H7 (cell line): ENCODE measurements at places on chromosomes 16 and 17. TPM values are rescaled to one million over a fixed set of nuclear protein-coding genes. Genes with fewer than 3 reads are reported as not detected.
A peak's percentile ranks its signal among the peaks of the same experiment; 100 is the strongest.

- peak; percentile 31 for DNase-seq
These were observed 3.8 kb downstream of the SHISA6 start for GRCh38 chr17:11244776-11245175.

GRCh38 chr17:4258867-4259266, 4.9 kb downstream of the ANKFY1 start:
- DNase-seq, result no peak

DNA sequence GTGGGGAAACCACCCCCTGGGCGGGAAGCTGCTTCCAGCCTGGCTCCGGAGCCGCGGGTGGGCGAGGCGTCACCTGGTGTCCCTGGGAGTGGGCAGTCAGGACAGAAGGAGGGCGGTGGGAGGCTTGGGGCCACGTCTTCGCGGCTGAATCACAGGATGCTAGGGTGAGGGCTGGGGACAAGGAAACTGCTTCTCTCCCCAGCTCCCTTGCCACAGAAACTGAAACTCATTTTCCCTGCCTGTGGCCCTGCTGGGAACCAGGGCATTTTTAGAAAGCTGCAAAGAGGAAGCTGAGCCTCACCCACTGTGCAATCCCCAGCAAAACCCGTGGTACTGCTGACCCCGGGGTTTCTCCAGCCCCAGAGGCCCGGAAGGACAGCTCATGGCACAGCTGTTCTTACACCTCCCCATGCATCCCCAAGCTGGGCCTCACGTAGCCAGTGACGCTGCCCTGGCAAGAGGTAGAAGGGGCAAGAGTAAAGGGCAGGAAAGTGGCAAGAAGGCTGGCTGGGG, 8.2 kb downstream of the RHBDF2 start:
- peak; percentile 74 for DNase-seq

The EXOC7 gene
- 80.3 and 87.7 TPM in 2 replicates for total RNA-seq

The ABR gene
- total RNA-seq, result 24.6 and 31.6 TPM in 2 replicates

DNA sequence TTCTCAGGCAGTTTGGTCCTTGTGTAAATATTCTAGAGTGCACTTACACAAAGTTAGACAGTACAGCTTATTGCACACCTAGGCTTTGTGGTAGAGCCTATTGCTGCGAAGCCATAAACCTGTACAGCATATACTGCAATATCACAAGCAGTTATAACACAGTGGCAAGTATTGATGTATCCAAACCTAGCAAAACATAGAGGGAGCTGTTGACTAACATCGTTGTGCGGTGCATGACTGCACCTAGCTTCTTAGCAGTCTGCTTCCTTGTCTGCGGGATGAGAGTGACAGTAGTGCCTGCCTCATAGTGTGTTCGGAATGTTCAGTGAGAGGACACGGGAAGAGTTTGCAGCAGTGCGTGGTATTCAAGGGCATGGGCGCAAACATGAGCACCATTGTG, 78.9 kb downstream of the MPRIP start:
- no peak for DNase-seq

DNA sequence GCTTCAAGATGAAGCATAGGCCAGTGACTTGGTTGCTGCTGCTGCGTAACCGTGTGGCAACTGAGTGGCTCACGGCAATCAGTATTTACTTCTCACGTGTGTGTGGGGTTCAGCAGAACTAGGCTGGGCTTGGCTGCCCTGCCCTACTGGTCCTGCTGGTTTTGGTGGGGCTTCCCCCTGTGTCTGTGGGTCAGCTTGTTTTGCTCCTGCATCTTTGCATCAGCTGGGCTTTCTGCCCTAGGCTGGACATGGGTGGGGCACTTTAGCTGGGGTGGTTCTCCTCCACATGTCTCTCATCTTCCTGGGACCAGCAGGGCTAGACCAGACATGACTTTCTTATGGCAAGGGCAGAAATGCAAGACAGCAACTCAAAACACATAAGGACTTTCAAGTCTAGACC, 550.5 kb downstream of the MAF start:
- DNase-seq, result no peak

The HBA1 gene
- not detected in 2 replicates for total RNA-seq

- DNase-seq, result no peak
These were observed 24.3 kb upstream of the COL1A1 start for GRCh38 chr17:50225701-50226240.

GRCh38 chr16:745739-746138, 4.9 kb upstream of the CIAO3 start:
- peak; percentile 99 for DNase-seq

GRCh38 chr17:57899822-57900221, 50.0 kb upstream of the MRPS23 start:
- DNase-seq, result no peak

The MYCBPAP gene
- total RNA-seq, result 0.62 and 3.2 TPM in 2 replicates

- no peak for DNase-seq
These were observed 505.8 kb downstream of the KCNJ2 start for GRCh38 chr17:70675070-70675590.

The WFIKKN1 gene
- total RNA-seq, result 4.5 and 5.5 TPM in 2 replicates

The C17orf100 gene
- 0.37 and 0.55 TPM in 2 replicates for total RNA-seq

DNA sequence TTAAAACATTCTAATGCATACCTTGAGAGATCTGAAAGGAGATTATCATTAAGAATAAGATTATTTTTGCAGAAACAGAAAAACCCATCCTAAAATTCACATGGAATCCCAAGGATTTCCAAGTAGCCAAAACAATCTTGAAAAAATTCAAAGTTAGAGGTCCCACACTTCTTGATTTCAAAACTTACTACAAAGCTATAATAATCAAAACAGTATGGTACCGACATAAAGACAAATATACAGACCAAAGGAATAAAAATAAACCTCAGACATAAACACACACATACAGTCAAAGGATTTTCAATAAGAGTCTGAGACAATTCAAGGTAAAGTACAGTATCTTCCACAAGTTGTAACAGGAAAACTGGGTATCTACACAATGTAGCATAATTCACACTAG, 16.2 kb downstream of the C16orf87 start:
- no peak for DNase-seq

The MYH1 gene
- total RNA-seq, result not detected in 2 replicates

- DNase-seq, result no peak
These were observed 57.2 kb downstream of the C16orf82 start for GRCh38 chr16:27123795-27124409.

DNA sequence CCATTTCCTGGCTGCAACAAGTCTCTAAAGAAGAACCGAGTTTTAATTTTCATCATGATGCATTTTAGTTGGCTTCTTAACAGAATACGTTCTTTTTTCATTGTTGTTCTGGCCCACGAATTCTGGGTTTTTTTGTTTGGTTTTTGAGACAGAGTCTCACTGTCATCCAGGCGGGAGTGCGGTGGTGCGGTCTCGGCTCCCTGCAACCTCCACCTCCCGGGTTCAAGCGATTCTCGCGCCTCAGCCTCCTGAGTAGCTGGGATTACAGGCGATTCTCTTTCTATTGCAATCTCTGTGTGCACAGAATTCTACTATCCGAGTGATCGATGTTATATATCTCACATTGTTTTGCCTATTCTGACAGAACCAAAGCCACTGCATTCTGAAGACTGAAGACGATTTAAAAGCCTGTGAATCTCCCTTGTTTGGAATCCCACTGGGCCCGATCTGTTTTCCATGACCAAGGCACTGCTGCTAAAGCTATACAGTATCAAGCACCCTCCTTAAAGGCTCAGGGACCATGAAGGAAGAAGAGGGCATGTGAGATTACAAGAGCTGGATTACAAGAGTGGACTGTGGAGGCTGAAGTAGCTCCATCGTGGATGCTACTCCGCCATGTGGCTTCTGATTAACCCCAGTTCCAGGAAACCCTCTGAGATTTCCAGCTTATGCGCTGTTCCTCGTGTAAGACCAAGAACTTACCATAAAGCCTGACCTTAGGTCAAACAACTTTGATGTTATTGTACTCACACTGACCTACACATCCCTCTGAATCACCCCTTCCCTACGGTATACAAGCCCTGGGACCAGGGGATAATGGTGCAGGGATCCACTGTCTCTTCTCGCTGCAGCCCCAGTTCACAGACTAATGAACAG, 44.3 kb downstream of the ADCY9 start:
- no peak for DNase-seq

The NPIPA5 gene
- total RNA-seq, result 2.3 and 2.4 TPM in 2 replicates

GRCh38 chr17:4234401-4234800, 29.4 kb downstream of the ANKFY1 start:
- DNase-seq, result no peak

The PEX12 gene
- 5.5 and 7.7 TPM in 2 replicates for total RNA-seq

DNA sequence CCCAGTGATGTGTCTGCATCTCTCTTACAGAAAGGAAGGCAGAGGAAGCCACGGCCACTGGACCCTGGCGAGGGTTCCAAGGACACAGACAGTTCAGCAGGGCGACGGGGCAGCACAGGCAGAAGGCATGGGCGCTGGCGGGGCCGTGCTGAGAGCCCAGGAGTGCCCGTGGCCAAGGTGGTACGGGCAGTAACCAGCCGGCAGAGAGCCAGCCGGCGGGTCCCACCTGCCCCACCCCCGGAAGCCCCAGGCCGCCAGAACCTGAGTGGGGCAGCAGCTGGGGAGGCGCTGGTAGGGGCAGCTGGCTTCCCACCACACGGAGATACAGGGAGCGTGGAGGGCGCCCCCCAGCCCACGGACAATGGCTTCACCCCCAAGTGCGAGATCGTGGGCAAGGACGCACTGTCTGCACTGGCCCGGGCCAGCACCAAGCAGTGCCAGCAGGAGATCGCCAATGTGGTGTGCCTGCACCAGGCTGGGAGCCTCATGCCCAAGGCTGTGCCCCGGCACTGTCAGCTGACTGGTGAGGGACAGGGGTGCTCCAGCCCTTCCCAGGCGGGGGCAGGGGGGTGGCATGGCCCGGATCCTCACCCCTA, 7.8 kb downstream of the XYLT2 start:
- peak; percentile 48 for DNase-seq

- DNase-seq, result no peak
These were observed 7.7 kb downstream of the EEF2K start for GRCh38 chr16:22213801-22214200.

DNA sequence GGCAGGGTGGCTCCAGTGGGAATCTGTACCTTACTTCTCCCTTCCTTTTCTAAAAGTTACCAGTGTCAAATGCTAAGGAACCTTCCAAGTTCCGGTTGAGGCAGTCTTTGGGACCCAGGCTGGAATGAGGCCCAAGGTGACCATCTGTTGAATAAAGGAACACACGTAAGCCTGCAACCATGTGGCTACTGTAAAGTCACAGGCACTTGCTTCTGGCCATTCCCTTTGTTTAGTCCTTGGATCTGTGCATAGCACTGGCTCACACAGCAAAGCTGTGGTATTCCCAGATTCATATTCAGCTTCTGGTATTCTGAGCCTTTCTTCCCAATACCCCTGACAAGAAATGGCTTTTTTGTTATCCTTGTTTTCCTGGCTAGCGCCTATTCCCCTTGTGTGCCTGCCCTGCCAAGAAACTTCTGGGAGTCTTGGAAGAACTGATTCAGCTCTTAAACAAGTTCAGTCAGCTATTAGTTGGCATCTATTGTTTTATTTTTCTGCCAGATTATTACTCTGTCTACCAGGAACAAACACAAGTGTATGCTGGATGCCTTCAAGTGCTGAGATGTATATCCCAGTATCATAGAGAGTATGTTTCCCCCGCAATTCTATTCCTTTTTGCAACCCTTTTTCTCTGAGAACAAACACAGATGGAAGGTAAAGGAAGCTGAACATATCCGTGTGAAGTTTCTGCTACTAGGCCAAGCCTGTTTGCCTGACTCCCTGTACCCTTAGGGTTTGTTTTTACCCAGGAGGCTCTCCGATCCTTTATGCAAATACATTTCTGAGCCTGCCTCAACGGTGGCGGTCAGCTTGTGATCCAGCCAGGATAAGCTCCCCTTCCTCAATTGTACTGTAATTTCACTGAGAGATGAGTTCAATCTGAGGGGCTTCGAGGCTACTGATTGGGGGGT, 13.2 kb downstream of the TMEM238L start:
- no peak for DNase-seq

DNA sequence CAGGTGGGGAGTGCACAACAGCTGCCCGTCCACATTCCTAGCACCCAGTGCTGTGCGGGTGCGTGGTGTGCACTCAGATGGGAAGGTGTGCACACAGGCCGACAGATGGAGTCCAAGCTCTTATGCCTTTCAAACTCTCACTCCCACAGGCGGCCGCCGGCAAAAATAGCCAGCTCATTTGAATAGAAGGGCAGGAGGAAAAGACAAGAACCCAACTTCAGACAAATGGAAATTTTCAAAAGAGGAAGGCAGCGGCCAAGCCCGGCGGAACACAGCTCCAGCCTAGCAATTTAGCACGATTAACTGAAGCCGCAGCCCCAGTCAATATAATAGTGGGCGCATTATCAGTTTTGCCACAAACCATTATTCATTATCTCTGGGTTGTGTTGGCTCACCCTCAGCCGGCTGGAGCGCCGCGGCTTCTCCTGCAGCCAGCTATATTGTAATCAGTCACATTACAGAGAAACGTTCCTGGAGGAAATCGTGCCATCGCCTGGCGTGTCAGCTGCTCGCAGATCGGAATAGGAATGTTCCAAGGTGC, 103.9 kb upstream of the SEC14L1 start:
- no peak for DNase-seq

- DNase-seq, result no peak
These were observed 142.6 kb upstream of the CRHR1 start for GRCh38 chr17:45641541-45641940.

DNA sequence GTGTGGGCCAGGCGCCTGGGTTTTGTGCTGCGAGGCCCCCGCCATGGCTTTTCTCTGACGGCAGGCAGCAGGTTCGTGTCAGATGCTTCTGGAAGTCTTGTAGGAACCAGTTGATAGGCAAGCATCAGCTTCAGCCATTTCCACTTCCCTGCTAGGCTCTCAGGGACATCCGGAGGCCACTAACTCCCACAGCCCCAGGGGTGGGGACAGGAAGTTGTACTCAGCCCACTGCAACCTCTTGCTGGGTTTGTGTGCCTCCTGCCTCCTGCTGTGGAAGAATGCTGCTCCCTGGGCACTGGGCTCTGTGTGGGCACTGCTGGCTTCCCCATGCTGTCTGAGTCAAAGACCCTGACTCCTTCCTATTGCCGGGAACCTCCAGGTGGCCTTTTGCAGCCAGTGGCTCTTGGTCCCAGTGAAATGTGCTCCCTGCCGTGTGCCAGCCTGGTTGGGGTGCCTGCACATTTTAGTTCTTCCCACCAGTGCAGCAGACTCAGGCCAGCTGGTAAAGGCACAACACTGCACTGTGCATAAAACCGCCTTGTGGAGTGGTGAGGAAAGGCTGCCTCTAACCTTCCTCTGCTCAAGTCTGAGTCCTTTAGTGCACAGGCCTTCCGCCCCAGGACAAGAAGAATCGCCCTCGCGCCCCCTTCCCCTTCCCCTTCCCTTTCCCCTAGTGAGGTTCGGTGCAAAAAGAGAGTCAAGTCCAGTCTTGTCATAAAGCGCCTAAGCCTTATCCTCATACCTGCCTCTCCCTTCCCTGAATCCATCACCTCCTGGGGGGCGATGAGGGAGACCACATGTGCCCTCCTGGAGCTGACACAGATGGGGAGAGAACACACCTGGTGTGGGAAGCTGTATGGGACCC, 16.6 kb downstream of the LDHD start:
- DNase-seq, result peak; percentile 9

The TBC1D28 gene
- 0.18 TPM in 1 of 2 replicates, not detected in the other for total RNA-seq
